ENCODE measurements at places on chromosomes 1 and 21.

GRCh38 chr1:24425441-24425840, 9.8 kb downstream of the NIPAL3 start:
- DNase-seq: no peak

DNA sequence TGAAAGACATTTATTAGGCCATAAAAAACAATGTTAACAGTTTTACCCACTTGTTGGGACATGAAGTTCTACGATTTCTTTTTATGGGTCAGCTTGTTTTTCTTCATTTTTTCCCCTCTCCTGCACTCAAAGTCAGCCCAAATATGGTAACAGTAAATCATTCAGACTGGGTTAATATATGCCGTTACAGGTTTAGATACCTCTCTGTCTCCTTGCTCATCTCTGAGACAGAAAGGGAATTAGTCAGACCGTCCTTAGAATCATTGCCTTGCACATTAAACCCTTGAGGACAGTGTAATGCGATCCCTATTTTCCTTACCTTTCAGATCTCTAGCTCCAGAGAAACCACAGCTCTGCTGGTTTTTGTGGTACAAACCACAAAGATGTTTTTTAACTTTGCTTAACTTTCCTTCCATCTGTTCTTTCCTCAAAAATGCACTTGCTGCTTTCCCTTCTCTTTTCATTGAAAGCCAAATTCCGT, 613.3 kb downstream of the PLPP3 start:
- no peak for DNase-seq

DNA sequence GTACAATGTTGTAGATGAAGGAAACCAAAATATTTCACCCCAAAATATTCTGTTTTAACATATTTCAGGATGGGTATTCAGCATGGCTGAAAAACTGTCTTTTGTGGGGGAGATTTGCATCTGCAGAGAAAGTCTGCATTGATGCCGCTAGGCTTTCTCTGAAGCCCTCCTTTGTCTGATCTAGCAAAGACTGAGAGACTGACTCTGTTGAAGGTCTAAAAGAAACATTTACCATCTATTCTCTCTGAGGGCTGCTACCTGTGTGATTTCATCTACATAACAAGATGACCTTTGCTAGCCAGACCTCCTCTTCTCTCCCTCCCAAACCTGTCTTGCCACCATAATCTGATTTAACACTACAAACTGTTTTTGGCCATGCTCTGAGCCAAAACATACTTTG, 12.4 kb upstream of the MT1HL1 start:
- DNase-seq: no peak

GRCh38 chr1:168736520-168736919, 7.5 kb upstream of the DPT start:
- DNase-seq: no peak

DNA sequence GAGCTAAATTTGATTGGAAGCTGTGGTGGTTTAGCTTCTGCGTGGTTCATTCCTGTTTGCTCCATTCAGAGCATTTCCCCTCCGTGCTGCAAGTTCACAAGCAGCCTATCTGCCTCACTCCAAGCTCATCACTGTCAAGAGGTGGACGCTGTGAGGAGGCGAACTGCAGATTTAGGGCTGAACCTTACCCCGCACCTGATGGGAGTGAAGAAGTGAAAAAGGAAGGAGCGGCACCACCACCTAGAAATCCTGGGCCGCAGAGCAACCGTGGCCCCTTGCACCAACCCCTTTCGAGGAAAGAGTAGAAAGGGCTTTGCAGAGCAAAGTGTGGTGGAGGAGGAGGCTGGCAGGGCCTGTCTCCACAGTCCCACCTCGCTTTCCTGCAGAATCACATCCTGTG, 117.4 kb downstream of the IER5 start:
- DNase-seq: no peak
